ENCODE measurements at places on chromosomes 1 and 21. TPM values are rescaled to one million over a fixed set of nuclear protein-coding genes. Genes with fewer than 3 reads are reported as not detected.

- no peak for DNase-seq
- H3K4me1 ChIP-seq = no peaks in the 10 kb centered on the region
- H3K27me3 ChIP-seq = no peaks in the 10 kb centered on the region
- no peaks in the 10 kb centered on the region for H3K36me3 ChIP-seq
- no peak overlapping the region for H3K4me3 ChIP-seq
Observed at GRCh38 chr21:37899146-37899545, 17.1 kb downstream of the KCNJ6 start.

- H3K27me3 ChIP-seq = peaks cover 8% of the 10 kb centered on the region
- no peaks in the 10 kb centered on the region for H3K4me1 ChIP-seq
- no peaks in the 10 kb centered on the region for H3K36me3 ChIP-seq
- no peak for DNase-seq
- H3K27ac ChIP-seq = no peak overlapping the region
Observed at GRCh38 chr1:29249951-29250581, 13.7 kb downstream of the PTPRU start.

- no peak overlapping the region for H3K27ac ChIP-seq
- H3K4me1 ChIP-seq = peaks cover 15% of the 10 kb centered on the region
- no peak for DNase-seq
- H3K27me3 ChIP-seq = peaks cover 36% of the 10 kb centered on the region
- H3K4me3 ChIP-seq = no peak overlapping the region
Observed at GRCh38 chr1:94922761-94923331, 4.1 kb downstream of the CNN3 start.

- H3K4me3 ChIP-seq = no peak overlapping the region
- H3K36me3 ChIP-seq = no peaks in the 10 kb centered on the region
- no peak overlapping the region for H3K27ac ChIP-seq
Observed at GRCh38 chr1:49183489-49183888, 406.8 kb upstream of the BEND5 start.

GRCh38 chr1:26468911-26469310 is 3.3 kb upstream of the HMGN2 start:
- no peak overlapping the region for H3K27ac ChIP-seq
- no peak overlapping the region for H3K4me3 ChIP-seq
- no peak for DNase-seq
- peaks cover 57% of the 10 kb centered on the region for H3K36me3 ChIP-seq

GRCh38 chr1:183175631-183176030 is 10.4 kb upstream of the LAMC2 start:
- H3K27me3 ChIP-seq = peaks cover 21% of the 10 kb centered on the region
- H3K36me3 ChIP-seq = no peaks in the 10 kb centered on the region
- H3K27ac ChIP-seq = no peak overlapping the region
- no peak overlapping the region for H3K4me3 ChIP-seq

DNA sequence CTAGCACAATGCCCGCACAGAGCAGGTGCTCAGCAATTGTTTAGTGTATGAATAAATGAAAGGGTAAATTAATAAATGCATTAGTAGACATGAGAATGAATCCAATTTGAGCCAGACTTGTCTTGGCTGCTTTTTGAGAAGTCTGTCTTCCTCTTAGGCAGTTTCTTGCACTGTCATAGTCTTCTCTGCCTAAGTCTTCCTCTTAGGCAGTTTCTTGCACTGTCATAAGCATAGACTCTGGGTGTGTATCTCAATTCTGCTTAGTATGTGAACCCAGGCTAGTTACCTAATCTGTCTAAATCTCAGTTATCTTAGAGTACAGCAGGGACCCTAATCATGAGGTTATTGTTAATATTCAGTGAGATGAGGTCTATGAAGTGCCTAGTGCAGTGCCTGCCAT is 27.2 kb downstream of the NHLH2 start:
- H3K36me3 ChIP-seq = no peaks in the 10 kb centered on the region
- no peak for DNase-seq
- H3K4me1 ChIP-seq = no peaks in the 10 kb centered on the region

DNA sequence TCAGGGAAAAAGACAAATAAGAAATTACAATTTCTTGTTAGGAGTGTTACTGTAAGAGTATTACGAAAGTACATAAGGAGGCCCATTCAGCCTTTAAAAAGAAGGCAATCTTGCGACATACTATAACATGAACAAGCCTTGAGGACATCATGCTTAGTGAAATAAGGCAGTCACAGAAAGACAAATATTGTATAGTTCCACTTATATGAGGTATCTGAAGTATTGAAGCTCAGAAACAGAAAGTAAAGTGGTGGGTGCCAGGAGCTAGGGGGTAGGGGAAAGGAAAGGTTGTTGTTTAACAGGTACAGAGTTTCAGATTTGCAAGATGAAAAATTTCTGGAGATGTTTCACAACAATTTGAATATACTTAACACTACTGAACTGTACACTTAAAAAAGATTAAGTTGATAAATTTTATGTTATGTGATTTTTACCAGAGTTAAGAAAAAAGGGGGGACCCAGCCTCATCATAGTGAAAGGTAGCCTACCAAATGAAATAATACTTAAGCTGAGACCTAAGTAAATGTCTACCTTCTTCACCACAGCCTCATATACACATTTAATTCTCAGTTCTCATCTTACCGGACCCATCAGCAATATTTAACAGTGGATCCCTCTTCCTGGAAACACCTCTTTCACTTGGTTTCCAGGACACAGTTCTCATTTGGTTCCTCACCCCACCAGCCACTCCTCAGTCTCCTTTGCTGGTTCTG is 19.5 kb downstream of the USP24 start:
- no peaks in the 10 kb centered on the region for H3K27me3 ChIP-seq
- no peak overlapping the region for H3K4me3 ChIP-seq
- peaks cover 28% of the 10 kb centered on the region for H3K36me3 ChIP-seq
- no peak for DNase-seq
- H3K27ac ChIP-seq = no peak overlapping the region
- peaks cover 44% of the 10 kb centered on the region for H3K4me1 ChIP-seq

DNA sequence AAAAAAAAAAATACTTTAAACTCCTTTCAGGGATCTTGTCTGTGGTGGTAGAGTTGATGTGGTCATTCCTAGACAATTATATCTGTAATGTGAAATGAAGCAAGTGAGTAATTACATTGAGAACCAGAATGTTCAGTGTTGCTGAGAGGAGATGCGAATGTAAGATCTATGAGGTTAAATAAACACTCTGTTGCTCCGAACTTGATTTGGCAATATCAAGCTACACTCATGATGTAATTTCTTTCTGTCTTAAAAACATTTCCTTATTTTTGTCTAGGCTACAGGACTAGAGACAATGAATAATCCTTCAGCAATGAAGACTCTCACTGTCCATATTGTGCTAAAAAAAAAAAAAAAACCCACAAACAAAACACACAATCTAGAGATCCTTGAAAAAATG is 63.1 kb upstream of the IGSF5 start:
- H3K4me3 ChIP-seq = no peak overlapping the region
- H3K4me1 ChIP-seq = no peaks in the 10 kb centered on the region
- H3K27ac ChIP-seq = no peak overlapping the region
- no peaks in the 10 kb centered on the region for H3K27me3 ChIP-seq
- no peak for DNase-seq
- H3K36me3 ChIP-seq = no peaks in the 10 kb centered on the region

The OR2L2 gene
- 0.10 TPM for total RNA-seq

The SIPA1L2 gene
- 0.93 TPM for total RNA-seq

The PGLYRP4 gene
- total RNA-seq = not detected

The ECM1 gene
- total RNA-seq = 3.8 TPM

The FCRL5 gene
- total RNA-seq = not detected
